ENCODE measurements at places on chromosomes 6 and 20.

DNA sequence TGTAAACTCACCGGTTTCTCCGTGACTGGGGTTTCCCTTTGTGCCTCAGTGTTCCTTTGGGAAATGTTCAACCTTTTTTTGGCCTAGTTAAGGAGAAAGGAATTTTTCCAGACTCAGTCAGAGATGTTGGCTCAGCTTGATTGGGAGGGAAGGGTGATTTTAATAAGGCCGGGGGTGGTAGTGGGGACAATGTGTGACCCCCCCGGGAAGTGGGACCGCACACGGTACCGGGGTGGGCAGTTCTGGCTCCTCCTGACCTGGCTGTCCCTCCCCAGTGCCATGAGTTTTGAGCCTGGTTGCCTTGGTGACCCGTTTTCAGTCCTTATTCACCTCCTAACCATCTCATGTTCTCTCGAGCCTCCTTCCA is 132.7 kb downstream of the SNX5 start:
- no peak for DNase-seq

DNA sequence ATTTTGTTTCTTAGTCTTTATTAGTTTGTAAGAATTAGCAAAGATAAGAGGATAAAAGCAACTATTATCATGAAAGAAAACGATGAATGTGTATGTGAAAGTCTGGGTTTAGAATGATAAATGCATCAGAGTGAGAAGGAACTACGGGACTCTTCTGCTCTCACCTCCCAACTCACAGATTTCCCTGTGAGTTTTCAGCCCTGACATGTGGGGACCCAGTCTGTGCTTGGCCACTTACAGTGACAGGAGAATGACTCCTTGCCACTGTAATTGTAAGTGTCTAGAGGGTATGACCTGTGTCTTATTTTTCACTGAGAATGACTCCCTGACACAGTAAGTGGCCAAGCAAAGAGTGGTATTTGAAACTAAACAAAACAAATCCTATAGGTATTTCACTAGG is 2.5 kb downstream of the HLA-DPA1 start:
- DNase-seq: no peak

GRCh38 chr20:38449046-38449445 is 13.9 kb upstream of the SNHG17 start:
- DNase-seq: no peak

DNA sequence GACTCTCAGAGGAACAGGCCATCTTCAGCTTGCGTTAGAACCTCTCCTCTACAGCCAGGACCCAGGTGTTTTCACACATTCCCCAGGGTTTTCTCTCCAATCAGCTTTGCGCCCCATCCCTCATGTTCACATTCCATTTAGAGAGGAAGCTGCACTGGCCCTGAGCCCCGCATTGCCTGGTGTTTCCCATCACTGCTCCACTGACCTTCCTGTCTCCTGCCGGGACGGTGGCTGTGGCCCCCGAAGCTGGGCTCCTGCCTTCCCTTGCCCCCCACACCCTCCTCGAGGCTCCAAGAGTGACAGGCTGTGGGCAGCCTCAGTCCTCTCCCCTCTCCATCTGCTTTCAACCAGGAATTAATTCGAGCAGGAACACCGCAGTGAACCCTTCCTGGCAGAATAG is 357.3 kb downstream of the THBS2 start:
- no peak for DNase-seq

GRCh38 chr6:144372116-144372515 is 87.0 kb downstream of the UTRN start:
- DNase-seq: no peak

GRCh38 chr20:18224968-18225568 is 63.3 kb upstream of the ZNF133 start:
- no peak for DNase-seq

DNA sequence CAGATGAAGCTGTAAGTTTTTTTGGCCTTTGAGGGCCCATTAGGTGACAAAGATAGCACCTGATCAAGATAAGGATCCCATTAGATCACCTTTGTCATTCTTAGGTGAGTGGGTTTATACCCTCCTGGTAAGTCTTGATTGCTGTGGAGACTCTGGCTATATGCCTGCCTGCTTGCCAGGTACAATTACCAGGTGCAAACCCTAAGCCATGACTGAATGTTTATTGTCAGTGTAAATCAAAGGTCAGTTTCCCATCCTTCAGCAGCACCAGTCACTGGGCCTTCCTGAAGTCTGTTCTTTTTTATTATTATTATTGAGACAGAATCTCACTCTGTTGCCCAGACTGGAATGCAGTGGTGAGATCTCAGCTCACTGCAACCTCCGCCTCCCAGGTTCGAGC is 106.4 kb upstream of the FOXO3 start:
- no peak for DNase-seq

GRCh38 chr20:40646361-40646760 is 42.7 kb downstream of the MAFB start:
- no peak for DNase-seq

DNA sequence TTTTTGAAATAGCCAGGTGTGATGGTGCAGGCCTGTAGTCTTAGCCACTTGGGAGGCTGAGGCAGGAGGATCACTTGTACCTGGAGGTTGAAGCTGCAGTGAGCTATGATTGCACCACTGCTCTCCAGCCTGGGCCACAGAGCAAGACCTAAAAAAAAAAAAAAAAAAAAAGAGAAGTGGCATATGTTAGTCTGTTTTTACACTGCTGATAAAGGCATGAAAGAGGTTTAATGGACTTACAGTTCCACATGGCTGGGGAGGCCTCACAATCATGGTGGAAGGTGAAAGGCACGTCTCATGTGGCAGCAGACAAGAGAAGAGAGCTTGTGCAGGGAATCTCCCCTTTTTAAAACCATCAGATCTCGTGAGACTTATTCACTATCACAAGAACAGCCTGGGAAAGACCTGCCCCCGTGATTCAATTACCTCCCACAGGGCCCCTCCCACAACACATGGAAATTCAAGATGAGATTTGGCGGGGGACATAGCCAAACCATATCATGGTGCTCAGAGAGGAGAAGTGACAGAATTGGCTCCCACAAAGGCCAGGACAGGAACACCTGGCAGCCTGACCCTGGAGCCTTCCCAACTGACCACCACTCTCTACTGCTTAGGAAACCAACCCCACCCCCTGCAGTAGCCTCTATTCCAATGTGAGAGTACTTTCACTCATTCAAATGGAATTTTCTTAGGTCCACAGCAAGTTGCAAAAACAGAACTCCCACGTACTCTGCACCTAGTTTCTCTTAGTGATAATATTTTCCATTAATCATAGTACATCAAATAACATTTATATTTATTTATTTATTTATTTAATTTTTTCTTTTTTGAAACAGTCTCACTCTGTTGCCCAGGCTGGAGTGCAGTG is 29.8 kb downstream of the ARHGAP40 start:
- no peak for DNase-seq

- DNase-seq: no peak
Measured at GRCh38 chr20:64143018-64143801, 21.0 kb upstream of the MYT1 start.

GRCh38 chr6:88031550-88031949 is 16.1 kb upstream of the SPACA1 start:
- DNase-seq: no peak

GRCh38 chr6:11750682-11751081 is 27.9 kb downstream of the ADTRP start:
- DNase-seq: no peak

DNA sequence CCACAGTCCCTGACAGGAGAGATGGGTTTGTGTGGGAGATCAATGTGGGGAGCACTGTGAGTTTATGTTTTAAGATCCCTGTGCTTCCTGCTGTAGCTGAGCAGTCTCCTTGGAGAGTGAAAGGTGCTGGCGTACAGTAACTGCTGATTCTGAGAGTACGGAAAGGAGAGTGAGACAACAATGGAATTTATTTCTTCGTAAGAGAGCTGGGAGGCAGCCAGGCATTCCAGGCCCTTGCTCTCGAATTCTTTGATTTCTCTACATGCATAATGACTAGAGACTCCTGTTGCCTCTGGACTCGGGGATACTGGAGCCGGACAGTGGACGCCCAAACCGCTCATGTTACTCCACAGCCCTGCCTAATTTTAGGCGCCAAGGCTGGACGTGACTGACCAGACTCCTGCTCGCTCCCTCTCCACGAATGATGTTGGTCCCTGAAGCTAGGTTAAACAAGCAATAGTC is 131.0 kb upstream of the PHACTR1 start:
- no peak for DNase-seq

- no peak for DNase-seq
Measured at GRCh38 chr6:103672169-103672568, 1187.5 kb downstream of the HACE1 start.

DNA sequence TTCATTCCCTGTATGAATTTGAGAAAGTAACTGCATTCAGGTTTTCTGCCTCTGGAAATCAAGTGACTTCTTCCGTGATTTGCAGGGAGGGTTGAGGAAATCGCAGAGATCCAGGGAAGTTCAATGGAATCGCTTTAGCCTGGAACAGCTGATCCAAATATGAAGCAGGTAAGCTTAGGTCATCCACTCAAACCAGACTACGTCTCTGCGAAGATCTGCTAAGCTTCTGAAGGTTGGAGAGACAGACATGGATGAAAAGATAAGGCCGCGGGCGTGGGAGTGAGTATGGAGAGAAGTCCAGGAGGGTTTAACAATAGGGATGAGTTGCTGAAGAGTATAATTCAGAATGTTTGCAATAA is 34.2 kb upstream of the BTN3A2 start:
- DNase-seq: no peak

DNA sequence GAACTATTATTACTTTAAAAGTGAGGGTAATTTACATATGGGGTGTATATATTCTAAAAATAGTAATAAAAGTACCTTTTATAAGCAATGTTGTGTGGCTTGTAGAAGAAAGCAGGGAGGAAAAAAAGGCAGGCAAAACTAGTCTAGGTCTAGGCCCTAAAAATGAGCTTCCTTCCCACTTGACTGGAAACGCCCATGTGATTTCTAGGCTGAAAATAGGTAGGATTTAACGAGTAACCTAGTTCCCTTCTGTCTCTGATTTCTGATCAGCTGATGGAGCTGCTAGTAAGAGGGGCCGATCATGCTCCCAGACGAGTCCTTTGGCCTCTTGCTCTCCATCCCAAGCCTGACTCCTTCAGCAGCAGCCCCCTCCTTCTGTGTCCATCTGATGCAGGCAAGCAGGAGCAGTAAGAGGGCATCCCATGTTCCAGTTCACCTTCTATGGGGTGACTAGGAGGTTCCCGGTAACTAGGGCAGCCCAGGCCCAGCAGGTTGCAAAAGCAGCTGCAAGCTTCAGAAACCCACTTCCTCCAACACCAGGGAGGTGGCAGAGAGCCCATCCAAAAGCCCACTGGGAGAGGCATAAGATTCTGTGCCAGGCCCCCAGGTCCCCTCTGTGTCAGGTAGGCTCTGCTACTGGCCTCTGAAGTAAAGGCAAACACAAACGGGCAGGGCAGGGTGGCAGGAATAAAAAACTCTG is 24.4 kb downstream of the TBC1D20 start:
- no peak for DNase-seq

DNA sequence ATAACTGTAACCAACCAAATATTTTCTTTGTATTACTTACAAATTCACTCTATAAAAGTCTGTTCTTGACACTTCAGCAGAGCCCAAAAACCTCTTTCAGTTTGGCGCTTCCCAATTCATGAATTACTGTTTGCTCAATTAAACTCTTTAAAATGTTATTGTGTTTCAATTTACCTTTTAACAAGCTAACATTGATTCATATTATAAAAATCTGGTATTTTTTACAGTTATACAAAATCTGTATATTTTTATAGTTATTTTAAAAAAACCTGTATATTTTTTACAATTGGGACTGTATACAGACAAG is 75.3 kb upstream of the E2F3 start:
- DNase-seq: no peak

GRCh38 chr6:18260448-18261106 is 3.8 kb downstream of the DEK start:
- DNase-seq: no peak

GRCh38 chr6:152909241-152909640 is 73.6 kb downstream of the FBXO5 start:
- DNase-seq: no peak

DNA sequence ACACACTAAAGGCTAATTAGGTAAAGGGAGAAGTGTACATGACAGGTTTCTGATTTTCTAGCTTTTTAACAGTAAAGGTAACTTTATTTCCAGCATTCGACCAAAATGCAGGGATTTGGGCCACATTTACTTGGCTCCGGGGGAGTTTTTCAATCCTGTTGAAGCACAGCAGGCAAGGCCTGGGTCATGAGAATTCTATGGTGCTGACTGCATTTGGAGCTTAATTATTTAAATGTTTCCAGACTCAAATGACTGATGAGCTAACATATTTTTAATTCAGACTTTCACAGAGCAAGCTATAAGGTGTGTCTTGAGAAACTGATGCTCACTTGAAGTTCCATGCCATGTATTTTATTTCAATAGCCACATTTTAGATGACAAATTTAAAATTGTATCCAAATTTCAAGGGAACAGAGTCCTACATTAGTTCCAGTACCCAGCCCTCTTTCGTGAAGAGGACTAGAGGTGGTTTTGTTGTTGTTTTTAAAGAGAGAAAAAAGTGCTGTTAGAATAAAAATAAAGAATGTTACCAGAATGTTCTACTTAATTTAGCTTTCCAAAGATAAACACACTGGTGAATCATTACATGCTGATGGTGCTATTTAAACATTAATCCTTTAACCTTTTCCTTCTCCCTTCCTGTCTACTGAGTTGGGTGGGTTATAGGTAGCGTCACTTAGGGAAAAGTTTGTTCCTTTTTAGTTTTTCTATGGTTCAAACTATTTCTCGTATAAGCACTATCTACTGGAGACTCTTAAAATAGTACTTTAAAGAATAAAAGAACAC is 82.3 kb upstream of the PHACTR2 start:
- no peak for DNase-seq

DNA sequence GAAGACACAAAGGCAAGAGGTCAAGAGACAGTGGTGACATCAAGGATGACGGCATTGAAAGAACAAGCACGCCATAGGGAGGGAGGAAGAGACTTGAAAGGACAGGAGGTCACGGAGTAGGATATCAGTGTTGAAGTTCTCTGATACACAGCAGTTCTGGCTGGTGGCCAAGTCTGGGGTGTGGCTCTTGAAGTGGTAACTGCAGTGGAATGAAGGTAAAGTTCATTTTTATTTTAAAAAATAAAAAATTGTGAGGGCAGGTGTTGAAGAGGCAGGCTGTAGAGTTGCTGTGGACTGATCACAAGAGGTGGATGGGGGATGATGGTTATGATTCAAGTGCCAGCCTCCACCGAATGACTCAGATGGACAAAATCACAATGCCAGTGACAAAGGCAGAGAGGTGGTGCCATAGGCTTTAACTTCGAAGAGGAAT is 53.2 kb upstream of the BMP2 start:
- no peak for DNase-seq

- DNase-seq: no peak
Measured at GRCh38 chr6:113050979-113051378, 703.8 kb downstream of the RFPL4B start.

DNA sequence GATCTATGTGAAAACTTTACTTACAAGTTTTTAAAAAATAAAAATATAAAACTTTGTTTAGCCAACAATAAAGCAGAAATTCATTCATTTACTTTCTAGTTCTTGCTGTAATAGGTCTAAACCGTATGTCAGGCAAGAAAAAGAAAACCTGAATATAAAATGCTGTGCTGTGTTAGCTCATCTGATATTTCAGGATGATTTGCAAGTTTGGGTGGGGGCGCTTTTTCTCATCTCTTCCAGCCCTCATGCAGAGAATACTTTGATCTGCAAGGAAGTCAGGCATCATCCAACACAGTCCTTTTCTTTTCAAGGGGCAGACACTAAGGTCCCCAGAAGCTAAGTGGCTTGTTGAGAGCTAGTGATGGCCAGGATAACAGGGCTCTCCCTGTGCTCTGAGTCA is 153.2 kb downstream of the TBC1D7 start:
- no peak for DNase-seq

Measured in stimulated activated CD4-positive, alpha-beta T cell treated with anti-CD3 and anti-CD28 coated beads, Interleukin-15, amount 100 ng/mL, for 1 hour (primary cell).